Fibroblast of skin of right quadriceps (primary cell): ENCODE measurements at places on chromosomes 1 and 21.

DNA sequence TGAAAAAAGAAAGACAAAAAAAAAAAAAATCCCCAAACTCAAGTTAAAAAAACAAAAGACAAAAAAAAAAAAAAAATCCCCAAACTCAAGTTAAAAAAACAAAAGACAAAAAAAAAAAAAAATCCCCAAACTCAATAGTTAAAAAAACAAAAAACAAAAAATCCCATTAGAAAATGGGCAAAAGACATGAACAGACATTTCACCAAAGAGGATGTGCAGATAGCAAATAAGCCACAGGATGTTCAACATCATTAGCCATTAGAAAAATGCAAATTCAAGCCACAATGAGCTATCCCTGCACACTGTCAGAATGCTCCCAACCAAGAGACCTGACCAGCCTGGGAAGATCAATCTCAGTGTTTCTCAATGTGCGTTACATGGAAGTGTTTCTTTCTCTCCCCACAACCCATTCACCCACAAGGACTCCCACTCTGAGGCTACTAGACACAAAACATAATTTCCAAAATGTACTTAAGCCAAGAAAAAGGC, 33.9 kb downstream of the MRAP start:
- DNase-seq, result no peak

- no peak for DNase-seq
Measured at GRCh38 chr1:245272676-245273075, 117.9 kb downstream of the KIF26B start.

- DNase-seq, result no peak
Measured at GRCh38 chr1:212565079-212565478, 43.5 kb upstream of the ATF3 start.

DNA sequence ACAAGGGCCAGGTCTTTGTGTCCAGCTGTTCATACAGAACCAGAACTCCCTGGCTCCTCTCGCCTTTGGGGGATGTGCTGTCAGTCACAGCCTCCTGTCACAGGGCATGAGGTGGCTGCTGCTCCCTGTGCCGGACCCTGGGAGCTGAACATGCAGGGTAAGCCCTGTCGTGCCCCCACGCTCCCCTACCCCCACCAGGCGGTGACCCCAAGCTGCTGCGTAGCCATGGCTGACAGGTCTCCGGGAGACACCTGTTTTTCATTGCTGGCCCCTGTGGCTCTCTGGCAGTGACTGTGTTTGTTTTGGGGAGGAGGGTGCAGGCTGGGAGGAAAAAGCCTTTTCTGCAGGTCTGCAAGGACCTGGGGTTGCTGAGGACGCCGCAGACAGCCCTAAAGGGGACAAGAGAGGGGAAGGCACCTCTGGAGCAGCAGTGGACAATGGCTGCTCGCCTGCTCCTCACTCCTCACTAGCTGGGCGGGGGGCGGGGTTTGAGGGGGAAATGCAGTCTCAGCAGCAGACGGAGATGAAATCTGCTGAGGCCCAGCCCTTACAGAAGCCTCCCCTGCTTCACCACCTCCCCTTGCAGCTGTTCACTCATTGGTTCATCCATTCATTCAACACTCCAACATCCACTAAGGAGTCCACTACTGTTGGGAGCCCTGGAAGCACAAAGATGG, 81.4 kb downstream of the TRABD2B start:
- DNase-seq, result no peak

DNA sequence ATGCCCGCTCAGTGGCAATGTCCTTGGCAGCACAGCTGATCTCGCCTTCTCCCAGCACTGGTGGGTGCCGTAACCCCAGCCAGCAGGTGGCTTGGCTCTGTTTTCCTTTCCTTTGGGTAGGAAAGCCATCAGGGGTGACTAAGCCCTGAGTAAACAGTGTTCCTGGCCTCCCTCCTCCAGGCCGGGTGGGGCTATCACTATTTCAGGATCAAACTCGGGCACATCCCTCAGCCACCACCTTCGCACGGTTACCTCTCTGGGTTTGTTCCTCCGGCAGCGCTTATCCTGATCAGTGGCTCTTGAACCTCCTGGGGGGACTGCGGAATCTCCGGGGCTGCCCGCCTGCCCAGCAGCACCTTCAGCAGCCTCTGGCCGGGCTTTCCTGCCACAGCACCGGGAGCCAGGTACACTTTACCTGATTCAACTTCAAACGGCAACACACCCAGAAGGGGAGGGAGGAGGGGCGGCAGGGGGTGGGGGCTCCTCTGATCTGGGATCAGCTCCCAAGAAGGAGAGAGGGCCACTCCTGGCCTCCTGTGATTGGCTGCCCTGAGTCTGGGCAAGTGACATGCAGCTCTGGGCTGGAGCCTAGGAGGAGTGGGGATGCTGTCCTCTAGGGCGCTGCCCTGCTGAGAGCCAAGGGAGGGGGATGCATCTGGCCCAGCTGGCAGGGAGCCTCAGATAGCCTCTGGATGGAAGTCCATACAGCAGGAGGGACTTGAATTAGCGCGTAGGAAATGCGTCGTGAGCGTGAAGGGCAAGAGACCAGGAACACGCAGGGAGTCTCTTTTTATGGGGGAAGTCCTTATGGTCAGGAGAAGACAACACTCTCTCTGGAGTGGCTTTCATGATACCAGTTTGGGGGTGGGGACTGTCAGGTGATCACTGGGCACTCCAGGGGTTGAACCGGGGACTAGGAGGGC, at the start of gene ASCL5:
Gene ASCL5, minus strand, starts transcription at position 353 of the 923 bp plus-strand sequence. CDS start 11,812 bp downstream, outside the sequence.
- peak; percentile 21 for DNase-seq

- no peak for DNase-seq
Measured at GRCh38 chr1:60223158-60223557, 149.6 kb upstream of the C1orf87 start.

GRCh38 chr1:115680730-115681111, 39.0 kb downstream of the VANGL1 start:
- no peak for DNase-seq

GRCh38 chr1:186754542-186755145, 74.1 kb upstream of the PLA2G4A start:
- DNase-seq, result no peak

GRCh38 chr1:184686540-184686939, 68.1 kb downstream of the EDEM3 start:
- DNase-seq, result peak; percentile 12

DNA sequence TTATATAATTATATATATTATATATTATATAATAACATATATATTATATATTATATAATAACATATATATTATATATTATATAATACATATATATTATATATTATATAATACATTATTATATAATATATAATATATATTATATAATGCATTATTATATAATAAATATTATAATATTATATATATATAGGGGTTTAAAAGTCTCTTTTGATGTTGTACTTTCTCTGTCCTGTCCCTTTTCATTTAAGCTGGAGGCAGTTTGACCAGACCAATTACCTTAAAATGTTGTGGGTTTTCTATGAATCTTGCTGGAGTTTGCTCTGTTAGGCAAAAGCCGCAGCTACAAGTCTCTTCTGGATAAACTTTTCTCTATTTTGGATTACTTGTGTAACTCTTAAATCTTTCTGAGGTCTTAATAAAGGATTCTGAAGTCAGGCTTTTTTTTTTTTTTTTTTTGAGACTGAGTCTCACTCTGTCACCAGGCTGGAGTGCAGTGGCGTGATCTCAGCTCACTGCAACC, 22.2 kb upstream of the KIF1B start:
- no peak for DNase-seq

DNA sequence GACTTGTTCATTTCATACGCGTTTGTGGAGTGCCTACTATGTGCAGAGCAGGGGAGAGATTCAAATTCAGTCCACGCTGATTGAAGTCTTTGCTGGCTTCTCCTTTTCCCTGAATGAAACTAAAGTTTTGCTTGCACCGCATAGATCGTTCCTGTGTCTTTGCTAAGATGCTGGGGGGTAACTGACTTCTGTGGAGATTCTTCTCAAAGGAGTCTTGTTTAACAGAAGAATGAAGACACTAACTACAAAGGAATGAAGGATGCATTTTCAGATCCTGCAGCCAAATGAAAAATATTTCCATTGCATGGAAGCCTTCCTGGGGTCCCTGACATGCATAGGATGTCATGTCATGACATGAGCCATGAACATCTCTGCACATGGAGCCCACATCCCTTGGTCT, 26.9 kb upstream of the H6PD start:
- peak; percentile 33 for DNase-seq

DNA sequence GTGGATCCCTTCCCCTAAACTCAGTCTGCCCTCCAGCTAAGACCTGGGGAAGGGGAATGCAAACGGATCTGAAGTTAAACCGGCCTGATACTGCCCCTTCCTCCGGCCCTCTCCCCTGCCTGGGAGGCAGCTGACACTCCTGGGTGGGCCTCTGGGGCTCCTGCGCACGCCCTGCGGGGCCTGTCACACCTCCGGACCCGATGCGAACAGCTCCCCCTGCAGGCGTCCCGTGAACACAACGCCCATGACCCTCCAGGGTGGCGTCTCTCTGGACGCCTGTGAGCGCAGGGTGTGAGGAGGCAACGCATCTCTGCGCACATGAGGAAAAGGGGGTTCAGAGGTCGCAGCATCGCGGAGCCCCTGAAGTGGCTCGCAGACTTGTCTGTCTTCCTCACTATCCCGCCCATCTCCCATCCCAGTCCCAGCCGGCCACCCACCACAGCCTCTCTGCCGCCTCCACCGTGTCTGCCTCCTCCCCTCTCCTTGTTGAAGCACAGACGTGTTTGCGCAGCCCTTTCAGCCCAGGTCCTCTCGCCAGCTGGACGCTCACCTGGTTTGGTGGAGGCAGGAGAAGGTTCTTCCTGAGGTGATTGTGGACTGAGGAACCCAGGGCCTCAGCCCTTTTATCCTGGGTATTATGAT, 421 bp upstream of the LCE3A start:
- no peak for DNase-seq

DNA sequence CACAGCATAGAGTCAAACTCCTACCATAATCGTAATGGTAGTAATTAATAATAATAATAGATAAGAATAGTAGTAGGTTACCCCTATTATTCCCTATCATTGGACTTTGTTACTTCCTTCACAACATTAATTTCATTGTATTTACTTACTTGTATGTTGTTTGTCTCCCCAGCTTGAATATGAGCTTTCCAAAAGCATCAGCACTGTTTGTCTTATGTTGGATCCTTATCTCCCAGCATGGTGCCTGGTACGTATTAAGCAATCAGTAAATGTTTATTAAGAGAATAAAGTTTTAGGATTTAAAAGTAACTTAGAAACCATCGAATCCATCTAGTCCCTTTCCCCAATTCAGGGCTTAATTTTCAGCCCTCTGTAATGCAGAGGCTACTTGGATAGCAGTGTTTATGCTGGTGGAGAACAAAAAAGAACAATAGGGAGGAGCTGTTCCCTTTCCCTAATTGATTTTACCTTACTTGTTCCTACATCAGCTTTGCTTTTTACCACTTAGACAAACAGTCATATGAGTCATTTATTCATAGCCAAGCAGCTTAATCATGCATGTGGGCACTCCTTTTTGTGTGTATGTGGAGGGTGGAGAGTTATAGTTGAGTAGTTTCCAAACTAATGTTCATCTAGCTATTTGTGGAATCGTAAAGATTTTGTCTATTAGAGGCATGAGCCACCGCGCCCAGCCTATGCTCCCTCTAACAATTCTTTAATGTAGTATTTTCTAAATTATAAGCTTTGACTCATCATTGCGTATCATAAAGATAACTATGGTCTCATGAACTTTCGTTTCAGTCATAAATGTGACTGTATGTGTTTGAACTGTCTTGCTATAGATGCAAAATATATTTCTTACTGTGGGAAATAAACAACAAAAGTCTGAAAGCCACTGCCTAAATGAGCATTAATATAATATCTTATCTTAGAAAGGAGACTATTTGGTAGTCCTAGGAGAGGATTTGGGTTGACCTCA, 20.9 kb upstream of the DR1 start:
- DNase-seq, result peak; percentile 83

- no peak for DNase-seq
Measured at GRCh38 chr1:205214756-205215155, 3.3 kb upstream of the DSTYK start.

DNA sequence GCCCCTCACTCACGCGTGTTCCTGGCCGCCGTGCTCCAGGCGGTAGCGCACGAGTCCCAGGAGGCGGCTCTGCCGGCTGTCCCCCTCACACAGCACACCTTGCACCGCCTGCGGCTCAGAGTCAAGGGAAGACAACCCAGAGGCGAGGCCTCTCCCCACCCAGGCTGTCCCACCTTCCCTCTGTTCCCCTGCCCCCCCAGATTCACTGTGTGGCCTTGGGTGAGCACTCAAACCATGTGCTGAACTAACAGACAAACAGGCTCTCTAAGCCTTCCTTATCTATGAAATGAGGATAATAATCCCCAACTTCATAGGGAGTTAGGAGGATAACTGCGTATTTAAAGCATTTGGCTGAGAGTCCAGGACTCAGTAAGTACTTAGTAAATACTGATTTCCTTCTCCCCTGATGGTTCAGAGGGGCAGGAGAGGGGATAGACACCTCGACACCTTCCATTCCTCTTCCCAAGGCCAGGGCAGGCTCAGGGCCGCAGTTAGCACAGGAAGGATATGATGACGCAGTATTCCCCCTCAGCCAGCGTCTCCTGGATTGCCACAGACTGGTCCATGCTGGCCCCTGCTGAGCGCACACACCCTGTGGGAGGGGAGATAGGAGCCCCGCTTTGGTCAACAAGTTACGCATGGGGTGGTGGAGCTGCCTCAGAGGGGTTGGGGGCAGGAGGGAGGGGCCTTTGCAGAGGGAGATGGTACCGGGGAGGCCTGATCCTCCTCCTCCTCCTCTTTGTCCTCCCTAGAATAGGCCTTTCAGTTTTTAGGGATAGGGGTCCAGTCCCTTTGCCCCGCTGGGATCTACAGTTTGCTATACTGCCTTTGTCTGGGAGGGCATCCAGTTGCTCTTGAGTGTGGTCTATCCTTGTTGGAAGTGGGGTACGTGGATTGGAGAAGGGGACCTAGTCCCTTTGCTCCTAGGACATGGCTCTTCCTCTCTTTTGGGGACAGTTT, 830 bp downstream of the INPP5B start:
- DNase-seq, result peak; percentile 91

DNA sequence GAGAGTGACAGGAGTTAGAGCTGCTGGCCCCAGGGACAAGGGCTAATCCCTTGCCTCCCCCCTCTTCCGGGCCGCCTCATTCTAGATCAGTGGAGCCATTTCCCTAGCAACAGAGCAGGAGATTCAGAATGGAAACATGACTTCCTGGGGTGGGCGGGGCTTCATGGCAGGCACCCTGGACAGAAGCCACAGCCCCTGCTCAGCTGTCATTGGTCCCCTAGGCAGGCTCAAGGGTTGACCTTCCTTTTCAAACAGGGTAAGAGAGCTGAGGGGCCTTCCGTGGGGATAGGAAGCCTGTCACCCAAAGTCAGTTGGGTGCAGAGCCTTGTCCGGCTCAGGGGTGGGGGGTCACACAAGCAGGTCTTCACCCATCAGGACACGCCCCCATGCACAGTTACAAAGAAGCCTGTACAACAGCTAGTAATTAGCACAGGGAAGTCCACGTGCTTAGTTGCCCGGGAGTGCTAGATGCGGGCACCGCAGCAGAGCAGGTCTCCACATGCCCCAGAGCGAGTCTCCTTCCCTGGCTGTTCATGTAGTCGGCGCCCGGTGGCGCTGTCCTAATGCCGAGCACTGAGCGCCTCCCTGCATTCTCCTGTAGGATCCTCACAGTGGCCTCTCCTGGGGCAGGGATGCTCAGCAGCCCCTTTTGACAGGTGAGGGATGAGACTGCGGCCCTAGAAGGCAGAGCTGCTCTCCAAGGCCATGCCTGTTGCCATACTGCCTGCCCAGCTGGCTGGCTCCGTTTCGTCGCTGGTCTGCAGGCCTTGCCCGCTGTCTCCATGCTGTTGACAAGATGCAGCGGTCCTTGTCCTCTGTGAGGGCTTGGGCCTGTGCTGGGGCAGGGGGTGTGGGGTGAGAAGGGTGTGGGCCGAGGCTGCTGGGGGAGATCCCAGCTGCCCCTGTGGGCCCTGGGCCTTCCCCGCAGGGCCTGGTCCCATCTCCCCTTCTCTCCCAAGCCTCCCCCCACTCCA, 5.1 kb downstream of the TMEM201 start:
- peak; percentile 76 for DNase-seq

GRCh38 chr1:17511188-17511587, 28.3 kb upstream of the ARHGEF10L start:
- no peak for DNase-seq
